CD4-positive, alpha-beta T cell treated with Interferon alpha-2 for 1 hour (primary cell): ENCODE measurements at places on chromosomes 12 and 14.

DNA sequence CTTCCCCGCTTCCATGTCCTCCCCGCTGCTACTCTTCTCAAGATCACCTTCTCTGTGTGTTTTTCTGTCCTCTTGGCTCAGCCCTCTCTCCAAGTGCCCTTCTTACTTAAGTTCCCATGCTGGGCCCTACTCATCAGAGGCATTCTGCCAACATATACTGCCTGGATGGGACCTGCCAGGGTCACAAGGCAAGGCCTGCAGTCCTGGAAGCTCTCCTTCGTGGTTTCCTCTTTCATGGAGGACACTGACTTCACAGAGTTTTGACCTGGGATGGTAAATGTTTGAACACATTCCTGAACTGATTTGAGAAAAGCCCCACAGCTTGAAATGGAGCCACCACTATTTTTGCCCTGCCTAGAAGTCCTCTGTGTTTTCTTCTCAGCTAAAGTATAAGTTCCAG is 140.9 kb downstream of the TMEM30B start:
- DNase-seq, result no peak

DNA sequence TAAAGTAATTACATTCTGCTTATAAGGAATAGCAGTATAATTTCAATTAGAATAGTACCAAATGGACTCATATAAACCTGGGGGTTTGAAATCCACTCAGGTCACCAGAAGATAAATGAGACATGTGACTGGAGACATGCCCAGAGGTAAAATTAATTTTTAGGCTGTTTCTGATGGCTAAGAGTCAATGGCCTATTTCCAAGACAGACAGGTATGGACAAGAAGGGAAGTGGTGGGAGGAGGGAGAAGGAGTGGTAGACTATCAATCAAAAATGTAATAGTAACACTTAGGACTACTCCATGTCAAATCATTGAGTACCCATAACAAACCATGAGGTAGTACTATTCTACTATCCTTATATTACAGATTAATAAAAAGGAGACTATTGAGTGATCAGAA is 544.0 kb downstream of the GALC start:
- no peak for DNase-seq

- no peak for DNase-seq
Observed at GRCh38 chr14:29906256-29906870, 21.3 kb downstream of the PRKD1 start.

DNA sequence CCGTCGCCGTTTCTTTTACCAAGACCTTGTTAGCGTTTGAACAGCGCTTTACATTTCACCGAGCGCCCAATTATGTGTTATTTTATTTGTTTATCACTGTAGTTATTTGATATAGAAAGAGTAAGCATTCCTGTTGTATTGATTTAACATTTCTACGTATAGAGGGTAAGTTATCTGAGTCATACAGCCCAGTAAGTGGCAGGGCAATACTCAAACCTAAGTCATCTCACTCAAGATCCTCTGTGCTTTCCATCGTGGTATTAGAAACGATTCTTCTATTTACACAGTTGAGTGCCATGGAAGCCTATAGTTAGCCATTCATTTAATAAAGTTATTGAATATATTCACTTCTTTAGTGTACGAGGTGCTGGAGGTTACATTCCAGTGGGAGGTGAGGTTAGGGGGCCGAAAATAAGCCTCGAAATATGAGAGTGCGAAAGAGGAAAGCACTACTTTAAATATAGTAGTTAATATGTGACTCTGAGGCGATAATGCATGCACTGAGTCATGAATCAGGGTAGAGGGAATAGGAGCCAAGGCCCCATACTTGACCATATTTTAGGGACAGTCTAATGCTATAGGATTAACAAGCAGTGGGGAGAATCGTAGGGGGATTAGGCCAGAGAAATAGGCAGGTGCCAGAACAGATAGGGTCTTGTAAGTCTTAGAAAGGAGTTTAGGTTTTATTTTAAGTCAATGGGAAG is 629 bp downstream of the RAD51AP1 start:
- DNase-seq, result no peak

GRCh38 chr12:53235164-53235563 is 3.2 kb upstream of the RARG start:
- DNase-seq, result no peak

GRCh38 chr14:66137081-66137480 is 349.1 kb upstream of the CCDC196 start:
- no peak for DNase-seq

- no peak for DNase-seq
Observed at GRCh38 chr12:45243963-45244362, 28.1 kb downstream of the ANO6 start.

DNA sequence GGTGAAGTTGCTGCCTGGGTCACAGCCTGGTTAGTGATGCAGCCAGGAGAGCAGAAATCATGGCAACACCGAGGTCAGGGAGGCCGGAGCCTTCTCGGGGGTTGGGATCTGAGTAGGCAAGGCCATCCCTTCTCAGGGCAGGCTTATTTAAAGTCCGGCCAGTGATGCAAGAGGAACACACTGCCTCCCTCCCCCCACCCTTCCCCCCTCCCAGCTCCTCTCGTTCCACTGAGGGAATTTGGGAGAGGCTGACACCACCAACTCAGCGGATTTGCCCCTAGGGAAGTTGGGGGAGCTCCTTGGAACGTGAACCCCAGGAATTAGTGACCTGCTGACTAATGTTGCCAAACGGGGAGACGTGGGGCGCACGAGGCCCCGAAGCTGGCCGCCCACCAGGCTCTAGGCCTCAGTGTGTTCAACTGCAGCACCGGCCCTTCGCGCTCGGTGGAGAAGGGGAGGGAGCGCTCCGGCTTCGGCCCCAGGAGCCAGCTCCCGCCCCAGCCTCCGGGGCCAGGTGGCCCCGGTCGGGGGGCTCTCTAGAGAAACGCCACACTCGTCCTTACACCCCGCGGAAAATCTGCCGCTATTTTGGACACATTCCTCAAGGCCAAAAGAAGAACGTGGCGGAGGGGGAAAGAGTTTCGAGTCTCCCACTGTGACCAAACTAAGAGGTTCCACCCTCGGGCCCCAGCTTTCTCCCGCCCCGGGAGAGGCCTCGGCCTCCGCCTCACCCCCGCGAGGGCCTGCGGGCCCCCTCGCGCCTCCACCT is 1.6 kb downstream of the CTDSP2 start:
- DNase-seq, result no peak

DNA sequence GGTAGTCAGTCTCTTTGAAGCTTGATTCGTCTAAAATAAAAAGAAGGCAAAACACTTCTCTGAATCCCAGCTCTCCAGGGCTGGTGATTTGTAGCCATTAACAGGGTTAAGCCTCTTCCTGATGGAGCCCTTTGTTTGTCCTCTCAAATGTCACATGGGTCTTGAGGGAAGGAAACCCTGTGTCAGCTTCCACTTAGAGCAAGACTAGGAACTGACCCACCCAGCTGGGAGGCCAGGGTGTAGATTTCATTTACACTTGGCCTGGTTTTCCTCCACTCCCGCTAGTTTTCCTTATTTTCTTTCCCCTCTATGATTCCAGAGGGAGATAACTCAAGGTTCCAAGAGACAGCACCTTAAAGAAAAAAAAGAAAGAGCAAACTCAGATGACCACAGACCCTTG is 230.5 kb upstream of the EGLN3 start:
- DNase-seq, result no peak

GRCh38 chr12:112711026-112711425 is 80.5 kb upstream of the RPH3A start:
- no peak for DNase-seq

DNA sequence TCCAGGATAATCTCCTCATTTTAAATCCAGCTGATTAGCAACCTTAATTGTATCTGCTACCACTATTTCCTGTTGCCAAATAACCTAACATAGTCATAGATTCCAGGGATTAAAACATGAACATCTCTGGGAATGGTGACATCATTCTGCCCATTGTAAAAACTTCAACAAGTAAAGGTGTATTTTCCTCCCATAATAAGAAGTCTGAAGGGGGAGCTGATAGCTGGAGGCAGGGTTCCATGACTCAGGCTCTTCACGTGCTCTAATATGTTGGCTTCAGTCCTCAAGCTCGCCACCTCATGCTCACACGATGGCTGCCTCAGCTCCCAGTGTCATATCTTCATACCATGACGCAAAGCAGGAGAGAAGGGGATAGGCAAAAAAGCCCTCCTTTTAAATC is 172.0 kb upstream of the VASH1 start:
- no peak for DNase-seq

- DNase-seq, result no peak
Observed at GRCh38 chr12:132856581-132856980, 27.9 kb upstream of the GOLGA3 start.
